ENCODE measurements at places on chromosomes 11 and 22.

GRCh38 chr11:30326906-30327305, 4.0 kb downstream of the ARL14EP start:
- no peak for DNase-seq

DNA sequence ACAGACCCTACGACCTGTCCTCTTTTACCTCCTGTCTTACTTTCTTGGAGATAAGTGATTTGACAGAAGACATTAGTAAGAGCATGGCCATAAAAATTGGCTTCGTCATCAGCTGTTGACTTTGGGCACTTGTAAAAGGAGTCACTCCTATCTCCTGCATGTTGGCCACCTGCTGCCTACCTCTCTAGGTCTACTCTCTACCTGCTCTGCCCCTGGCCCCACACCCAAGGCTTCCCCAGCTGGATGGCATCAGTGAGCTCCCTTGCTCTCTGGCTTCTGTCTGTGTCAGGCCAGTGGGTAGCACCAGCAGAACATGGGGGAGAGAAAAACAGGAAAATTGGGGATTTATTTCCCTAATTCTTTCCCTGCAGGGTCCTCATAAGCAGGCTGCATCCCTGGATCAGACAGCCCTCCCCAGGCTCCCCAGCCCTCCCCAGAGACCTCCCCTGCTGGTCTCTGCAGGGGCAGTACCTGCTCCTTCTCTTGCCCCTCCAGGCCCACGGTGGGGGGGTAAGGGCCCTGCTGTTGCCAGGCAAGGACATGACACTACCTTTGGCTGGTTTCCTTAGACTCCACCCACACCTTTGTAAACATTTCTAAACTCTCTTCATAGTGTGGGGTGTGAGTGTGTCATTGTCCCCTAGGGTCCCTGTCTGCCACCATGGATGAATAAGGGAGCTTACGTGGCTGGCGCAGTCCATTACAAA, 157.0 kb upstream of the NECTIN1 start:
- DNase-seq = no peak

- DNase-seq = no peak
These were observed 6.5 kb upstream of the IL10RA start for GRCh38 chr11:117979481-117980211.

DNA sequence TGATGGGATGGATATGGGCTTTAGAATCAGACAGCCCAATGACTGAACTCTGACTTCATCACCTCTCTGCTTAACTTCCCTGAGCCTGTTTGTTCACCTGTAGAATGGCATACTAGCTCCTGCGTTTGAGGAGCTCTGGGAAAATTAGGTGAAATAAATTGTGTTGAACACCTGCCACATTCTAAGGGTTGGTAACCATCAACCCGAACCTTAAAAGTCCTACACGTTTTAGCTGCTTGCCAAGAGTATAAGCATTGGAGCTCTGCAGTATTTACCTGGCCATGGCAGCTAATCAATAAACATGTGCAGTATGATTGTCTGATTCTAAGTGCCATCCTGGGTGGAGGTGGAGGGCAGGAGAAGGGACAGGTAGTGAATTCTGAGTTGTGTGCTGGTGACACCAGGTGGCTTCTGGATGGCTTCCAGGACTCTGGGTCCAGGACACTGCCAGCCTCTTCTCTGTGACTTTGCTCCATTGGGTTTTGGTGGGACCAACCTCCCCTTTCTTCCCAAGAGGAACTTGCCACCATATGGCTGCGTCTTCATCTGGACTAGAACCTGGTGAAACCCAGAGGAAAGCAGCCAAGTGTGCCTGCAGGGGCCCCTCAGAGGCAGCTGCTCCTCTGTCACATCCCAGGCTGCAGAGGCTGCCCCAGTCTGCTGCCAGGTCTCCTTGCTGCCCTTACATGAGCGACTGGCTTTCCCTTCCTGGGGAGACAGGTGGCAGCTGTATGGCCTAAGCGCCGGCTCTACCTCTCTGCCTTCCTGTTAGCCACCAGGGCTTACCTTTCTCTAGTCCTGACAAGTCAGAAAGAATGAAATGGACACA, 85.6 kb downstream of the CACNG2 start:
- DNase-seq = no peak

DNA sequence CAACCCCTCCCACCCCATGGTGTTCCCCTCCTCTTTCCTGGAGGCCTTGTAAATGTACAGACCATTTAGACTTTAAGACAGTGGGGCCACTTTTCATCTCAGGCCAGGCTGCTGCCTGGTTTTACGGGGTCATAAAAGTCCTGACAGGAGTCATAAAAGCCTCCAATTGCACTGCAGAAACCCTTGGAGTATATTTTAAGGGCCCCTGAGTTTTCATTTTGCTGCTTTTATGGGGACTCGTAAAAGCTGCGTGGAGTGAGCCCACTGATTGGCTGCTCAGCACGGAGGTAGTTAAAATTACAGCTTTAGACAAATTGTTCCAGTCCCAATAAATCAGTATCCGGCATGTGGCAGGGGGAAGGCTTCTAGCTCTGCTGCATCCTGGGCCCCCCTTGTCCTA, 627.6 kb downstream of the NTM start:
- DNase-seq = no peak
